Central memory CD8-positive, alpha-beta T cell (primary cell): ENCODE measurements at places on chromosomes 2 and 18.

DNA sequence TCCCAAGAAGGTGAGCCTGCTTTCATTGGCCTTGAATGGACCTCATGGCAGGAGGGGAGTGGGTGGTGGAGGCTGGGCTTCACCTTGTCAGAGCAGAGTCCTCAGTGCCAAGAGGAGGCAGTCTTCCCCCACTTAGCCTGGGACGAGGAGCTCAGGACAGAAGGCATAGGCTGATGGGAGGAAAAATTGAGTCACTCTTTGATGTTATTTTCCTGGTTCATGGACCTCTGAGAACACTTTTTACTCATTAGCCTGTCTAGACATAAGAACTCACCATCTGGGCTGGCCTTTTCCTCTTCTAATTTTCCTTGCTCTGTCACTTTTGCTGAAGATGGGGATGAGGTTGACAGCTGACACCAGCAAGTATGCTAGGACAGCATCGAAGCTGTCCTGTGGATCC lies 225.7 kb upstream of the TNP1 start:
- DNase-seq: no peak

DNA sequence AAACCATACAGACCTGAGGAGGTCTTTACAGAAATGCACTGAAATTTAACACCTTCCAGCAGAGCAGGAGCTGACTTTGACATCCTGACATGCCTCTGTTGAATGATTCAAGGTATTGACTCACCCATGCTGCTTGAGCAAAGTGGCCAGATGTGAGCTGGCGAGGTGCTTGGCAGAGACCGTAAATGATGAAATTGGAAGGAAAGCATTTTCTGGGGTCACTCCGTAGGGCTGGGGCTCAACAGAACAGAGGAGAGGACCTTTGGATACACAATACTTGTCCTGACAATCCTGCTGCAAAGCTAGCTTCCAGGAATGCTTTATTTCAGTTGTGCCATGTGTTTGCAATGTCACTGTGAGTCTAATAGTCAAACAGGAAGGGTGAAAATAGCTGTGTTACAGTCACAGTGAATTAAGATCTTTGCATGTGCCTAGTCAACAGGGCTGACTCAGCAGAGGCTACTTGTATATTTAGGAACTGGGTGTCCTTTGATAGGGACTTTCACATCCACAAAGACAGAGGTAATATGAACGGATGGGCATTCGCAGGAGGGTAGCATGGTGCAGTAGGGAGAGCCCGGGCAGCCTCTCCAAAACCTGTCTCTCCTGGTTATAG lies 31.6 kb upstream of the NCK2 start:
- DNase-seq: no peak

DNA sequence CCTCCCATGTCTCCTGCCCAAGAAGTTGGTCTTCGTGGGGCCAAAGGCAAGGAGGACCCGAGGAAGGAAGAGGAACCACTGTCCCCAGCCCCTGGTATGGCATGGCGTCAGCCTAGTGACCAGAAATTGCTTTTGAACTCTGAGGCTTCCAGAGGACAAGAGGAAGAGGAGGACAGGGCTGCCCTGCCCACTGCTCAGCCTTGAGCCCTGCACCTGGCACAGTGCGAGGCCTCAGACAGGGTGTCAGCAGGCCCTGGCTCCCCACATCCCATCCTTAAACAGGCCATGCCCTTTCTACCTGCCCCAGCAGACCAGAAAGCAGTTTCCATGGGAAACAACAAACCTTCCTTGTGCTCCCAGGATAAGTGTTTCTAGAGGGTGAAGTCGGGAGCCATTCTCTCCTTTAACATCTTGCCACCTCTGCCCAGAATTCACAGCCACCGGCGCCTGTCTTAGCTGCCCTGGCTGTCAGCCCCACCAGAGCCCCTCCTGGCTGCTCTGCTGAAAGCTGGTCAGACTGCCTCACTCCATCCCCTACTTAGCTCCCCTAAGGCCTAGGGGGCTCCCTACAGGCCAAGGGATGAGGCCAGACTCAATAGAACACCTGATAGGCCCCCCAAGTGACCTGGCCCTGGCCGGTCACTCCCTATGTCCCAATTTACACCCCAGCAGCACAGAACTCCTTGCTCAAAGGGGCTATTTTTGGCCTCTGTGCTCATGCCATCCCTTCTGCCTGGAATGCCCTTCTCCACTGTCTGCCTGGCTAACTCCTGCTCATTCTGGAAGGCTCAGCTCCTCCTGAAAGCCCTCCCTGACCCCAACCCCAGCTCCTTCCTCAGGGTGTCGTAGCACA lies 20.6 kb downstream of the ATOH8 start:
- no peak for DNase-seq

DNA sequence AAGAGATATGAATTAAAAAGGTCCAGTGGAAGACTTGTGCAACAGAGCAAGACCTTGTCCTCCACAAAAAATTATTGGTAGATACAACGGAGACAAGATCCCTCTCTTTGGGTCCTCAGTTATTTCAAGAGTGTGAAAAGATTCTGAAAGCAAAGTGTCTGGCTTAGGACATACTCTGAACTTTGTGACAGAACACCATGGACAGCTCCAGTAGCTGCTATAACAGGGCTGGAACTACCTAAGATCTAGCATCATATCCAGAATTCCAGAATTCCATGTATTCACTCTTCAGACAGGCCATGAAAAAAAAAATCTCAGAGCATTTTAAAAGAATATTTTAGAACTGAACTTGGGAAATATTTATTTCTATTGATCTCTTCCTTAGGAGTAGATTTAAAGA lies 74.8 kb upstream of the ZBTB14 start:
- no peak for DNase-seq
